Cerebellar cortex (tissue), 1 donor: ENCODE measurements at places on chromosomes 4 and X.

GRCh38 chrX:12958059-12958458 lies 16.9 kb upstream of the TMSB4X start:
- DNase-seq, result no peak

GRCh38 chrX:19183761-19184477 lies 61.7 kb upstream of the ADGRG2 start:
- no peak for DNase-seq

- DNase-seq, result no peak
Measured at GRCh38 chr4:101102114-101102742, 245.1 kb downstream of the PPP3CA start.

GRCh38 chrX:148024425-148025148 lies 43.5 kb downstream of the FMR1NB start:
- DNase-seq, result no peak

GRCh38 chr4:75698162-75698962 lies 25.2 kb upstream of the G3BP2 start:
- no peak for DNase-seq

DNA sequence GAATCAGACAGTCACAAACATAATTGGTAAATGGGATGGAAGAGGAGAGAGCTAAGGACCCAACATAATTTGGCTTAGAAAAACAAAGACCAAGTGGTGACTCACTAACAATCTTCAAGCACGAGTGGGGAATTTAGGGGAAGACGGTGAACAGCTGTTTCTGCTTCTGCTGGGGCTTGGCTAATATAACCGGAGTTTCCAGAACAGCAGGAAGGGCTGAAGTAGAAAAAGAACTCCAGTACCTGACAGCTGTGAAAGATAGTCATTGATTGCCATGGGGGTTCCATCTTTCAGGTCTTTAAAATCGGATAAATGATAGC lies 290.9 kb upstream of the LDB2 start:
- no peak for DNase-seq

DNA sequence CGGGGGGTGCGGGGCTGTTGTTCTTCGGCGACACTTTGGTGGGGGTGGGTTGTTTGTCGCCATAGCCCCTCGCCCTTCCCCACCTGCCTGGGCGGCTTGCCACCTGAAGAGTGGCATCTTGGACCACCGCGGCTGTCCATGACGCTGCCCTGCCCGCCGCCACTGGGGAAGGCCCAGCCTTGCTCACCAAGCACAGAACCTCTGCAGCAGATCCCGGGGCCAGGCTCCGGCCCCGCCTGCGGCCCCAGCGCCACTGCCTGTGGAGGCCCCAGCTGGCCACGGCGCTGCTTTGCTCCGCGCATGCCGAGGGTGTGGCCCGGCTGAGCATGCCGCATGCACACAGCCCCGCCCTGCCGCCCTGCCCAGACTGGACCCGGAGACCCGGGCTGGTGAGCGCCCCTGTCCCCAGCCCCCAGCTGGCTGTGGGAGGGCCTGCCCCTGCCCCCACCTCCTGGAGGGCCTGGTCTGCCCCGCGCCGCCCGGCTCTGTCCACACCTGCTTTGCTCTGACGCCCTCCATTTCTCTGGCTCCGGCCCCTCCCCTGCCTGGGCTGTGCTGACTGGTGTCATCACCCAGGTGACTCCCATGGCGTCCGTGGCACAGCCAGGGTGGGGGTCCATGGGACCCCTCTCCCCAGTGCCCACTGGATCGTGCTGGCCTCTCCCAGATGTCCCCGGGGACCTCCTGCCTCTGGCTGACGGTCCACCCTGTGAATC lies 5.3 kb downstream of the NAT8L start:
- DNase-seq, result no peak

DNA sequence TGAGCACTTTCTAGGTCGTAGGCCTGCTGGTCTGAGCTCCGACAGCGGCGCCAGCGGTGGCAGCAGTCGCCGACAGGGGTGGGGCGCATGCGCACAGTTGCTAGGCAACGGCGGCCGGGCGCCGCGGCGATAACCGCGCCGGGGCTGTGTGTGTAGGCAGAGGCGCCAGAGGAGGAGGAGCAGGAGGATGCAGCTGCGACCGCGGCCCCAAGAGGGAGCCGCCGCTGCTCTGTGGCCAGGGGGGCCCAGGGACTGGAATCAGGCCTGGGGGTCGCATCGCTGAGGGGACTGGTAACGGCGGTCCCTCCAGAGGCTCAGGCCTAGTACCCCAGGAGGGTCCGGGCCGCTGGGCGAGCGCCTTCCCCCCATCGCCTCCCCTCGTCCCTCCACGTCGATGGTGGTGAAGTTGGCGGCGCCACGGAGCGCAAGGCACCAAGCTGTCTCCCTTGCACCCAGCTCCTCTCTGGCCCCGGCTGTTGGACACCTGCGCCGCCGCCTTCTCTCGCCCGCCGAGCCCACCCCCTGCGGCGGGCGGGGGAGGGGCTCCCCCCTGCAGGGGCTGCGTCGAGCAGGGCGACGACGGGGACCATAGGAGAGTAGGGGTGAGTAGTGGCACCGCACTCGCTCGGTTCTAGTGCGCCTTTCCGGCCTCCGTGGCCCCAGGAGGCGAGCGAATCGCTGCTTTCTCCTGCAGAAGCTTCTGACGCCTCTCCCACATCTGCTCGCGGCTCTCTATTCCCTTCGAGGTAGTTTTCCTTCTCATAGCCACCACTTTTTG lies 58.6 kb upstream of the ZC4H2 start:
- DNase-seq, result peak; percentile 23
